M059J (cell line): ENCODE measurements at places on chromosomes 13 and 19. TPM values are rescaled to one million over a fixed set of nuclear protein-coding genes. Genes with fewer than 3 reads are reported as not detected.

GRCh38 chr13:46210362-46211083 lies 1.2 kb upstream of the LRRC63 start:
- no peak for DNase-seq

DNA sequence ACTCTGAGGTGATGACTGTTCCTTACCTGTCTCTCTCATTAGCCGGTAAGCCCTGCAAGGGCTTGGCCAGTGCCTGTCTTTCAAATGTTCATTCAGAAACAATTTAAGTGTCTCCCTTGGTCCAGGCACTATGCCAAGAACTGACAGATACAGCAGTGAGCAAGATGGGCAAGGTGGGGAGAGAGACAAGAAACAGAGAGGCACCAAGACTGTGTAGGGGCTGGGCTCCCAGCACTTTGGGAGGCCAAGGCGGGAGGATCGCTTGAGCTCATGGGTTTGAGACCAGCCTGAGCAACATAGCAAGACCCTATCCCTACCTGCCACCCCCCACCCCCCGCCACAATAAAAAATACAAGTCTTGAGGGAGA lies 1.3 kb upstream of the CCNE1 start:
- peak; percentile 69 for DNase-seq

DNA sequence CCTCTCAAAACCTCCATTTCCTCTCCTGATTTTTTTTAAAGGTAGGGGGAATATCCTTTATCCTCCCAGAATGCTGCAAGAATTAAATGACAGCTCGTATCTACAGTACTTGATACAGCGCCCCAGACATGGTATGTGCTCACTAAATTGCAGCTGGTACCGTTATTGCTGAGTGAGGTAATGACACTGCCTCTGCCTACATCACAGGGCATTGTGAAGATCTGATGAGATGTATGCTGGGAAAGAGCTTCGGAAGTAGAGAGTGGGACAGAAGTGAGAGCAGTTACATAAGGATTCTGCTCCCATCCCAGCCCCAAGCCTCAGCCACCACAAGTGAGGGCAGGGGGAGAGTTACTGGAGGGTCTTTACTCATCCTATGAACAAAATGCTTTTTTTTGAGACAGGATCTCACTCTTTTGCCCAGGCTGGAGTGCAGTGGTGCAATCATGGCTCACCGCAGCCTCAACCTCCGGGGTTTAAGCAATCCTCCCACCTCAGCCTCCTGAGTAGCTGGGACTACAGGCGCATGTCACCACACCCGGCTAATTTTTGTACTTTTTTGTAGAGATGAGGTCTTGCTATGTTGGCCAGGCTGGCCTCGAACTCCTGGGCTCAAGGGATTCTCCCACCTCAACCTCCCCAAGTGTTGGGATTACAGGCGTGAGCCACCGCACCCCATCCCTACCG lies 1.7 kb upstream of the FKRP start:
- no peak for DNase-seq

DNA sequence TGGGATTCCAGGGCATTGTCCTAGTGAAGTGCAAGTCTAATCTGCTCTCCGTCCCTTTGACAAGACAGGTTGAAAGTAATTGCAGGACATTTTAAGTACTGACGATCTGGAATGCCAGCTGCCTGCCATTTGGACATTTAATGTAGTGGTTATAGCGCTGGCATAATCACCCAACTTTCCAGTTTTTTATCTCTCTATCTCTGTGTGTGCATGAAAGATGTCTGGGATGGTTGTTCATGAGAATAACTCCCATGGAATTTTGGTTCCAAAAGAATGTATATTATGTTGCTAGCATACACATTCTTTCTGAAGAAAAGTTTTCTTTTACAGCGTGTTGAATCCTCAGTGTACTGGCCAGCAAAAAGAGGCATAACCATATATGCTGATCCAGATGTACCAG lies 53.6 kb downstream of the TDRD12 start:
- no peak for DNase-seq

DNA sequence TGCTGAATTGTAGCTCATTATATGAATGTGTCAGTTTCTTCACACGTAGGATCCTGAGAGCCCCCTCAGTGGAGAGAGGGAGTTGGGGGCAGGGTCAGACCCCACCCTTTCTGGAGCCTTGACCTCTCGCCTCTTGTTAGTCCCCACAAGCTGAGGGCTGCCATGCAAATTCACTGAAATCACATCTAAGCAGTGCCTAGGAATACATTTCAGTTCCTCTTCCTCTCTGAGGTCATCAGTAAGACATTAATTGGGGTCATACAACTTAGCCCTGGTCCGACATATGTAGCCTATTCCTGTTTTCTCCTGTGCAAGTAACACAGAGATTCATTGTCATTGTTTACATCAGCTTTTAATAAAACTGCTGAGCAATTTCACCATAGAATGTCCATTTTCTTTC lies 30.0 kb downstream of the MYO9B start:
- no peak for DNase-seq

DNA sequence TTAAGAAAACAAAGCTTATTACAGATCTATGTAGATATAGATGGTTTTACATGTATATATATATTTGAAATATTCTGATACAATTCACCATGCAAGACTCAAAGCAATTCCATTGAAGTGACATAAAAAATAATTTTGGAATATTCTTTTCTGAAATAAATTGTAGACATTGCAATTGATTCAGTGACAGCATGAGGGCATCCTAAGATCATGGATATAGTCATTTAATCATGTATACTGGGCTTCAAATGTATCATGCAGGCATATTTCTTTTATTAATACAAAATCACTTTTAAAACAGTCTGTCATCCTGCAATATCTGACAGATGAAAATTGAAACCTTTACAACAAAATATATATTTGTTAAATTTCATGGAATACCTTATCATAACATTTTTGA lies 286.7 kb upstream of the SLITRK6 start:
- no peak for DNase-seq

DNA sequence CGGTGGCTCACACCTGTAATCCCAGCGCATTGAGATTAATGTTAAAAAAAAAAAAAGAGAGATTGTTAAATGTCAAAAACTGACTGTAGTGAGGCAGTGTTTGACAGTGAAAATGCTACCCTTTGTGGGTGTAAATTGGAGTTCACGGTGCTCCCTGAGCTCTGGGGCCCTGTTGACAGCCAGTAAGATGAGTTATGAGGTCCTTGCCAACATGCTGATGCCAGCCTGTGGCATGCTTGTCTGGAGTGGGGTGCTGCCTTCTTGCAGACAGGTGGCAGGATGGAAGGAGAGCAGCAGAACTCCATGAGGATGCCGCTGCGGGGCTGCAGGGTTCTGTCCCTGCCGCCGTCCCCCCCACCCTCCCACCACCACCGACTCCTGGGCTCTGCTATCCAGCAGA lies 25.9 kb downstream of the PRAM1 start:
- DNase-seq: no peak

Gene ELSPBP1
- total RNA-seq: 24.4 and 33.3 TPM in 2 replicates

Gene ZSCAN5C
- not detected in 2 replicates for total RNA-seq
